ENCODE measurements at places on chromosomes 5 and 9.
A peak's percentile ranks its signal among the peaks of the same experiment; 100 is the strongest.

GRCh38 chr9:94464790-94465189 lies 90.1 kb upstream of the PCAT7 start:
- no peak for DNase-seq

DNA sequence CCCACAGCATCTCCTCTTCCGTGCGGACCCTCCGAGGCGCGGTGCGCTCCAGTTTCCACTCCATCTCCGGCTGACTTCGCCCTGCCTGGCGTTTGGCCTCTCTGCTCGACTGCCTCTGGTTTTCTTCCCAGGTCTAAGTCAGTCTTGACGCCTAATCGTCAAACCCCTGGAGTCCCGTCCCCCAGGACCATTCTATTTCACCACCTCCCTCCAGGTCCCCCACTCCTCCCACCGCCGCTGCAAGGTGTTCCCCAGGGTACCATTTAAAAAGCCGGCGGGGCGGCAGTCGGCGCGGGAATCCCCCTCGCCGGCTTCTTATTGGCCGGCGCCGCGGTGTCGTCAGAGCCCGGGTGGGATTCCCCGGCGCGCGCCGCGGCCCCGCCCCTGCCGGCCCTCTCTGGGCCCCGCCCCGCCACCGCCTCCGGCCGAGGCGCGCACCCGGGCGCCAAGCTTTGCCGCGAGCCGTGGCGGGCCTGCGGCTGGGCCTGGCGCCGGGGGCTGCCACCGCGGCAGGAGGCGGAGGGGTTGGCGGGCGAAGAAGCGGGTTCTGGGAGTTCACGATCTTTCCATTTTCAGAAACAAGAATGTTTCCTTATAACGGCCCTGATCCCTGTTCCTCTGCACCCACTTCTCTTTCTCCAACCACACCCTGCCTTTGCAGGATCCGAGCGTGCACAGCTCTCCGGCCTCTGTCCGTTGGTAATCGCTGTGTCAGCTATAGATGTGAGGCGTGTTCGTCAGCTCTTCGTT lies at the start of gene CDC20B:
Gene CDC20B (minus strand): TSS at position 241 of the 750 bp plus-strand sequence. CDS start 177 bp downstream, at position 64.
- peak; percentile 58 for DNase-seq

DNA sequence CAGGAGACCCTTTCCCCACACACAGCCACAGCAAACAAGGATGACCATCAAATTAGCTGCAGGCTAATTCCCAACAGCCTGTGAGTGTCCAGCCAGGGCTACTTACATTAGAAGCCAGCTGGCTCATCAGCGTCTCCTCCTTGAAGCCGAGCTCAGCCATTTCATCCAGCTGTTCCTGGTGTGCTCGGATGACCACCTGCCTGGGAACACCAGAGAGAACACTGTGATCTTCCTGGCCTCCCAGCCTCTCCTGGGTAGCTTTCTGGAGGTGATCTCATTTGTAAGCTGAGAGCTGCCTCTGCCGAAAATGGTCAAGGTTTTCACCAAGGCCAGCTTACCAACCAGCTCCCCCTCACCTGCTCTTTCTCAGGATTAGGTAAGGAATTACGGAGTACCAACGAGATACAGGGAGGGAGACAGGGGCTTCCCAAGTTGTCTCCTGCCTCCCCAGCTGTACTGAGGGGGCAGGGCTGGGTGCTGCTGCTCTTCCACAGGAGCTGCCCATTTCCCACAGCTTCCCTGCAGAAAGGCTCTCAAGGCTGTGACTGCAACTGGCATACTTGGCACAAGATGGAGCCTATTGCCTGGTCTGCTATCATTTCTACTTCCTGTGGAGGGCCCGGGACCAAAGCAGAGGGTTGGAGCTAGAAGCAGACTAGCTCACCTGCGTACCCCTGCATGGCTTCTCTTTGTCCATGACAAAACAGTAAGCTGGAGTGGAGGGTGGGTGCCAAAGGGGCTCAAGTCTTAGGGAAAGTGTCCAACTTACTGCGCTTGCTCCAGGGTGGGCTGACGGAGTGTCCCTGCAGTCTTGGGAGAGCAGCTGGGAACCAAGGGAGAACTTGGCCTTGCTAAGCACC lies 73.9 kb downstream of the KIF24 start:
- no peak for DNase-seq

- no peak for DNase-seq
Measured at GRCh38 chr5:20524991-20525529, 537.1 kb upstream of the CDH18 start.

DNA sequence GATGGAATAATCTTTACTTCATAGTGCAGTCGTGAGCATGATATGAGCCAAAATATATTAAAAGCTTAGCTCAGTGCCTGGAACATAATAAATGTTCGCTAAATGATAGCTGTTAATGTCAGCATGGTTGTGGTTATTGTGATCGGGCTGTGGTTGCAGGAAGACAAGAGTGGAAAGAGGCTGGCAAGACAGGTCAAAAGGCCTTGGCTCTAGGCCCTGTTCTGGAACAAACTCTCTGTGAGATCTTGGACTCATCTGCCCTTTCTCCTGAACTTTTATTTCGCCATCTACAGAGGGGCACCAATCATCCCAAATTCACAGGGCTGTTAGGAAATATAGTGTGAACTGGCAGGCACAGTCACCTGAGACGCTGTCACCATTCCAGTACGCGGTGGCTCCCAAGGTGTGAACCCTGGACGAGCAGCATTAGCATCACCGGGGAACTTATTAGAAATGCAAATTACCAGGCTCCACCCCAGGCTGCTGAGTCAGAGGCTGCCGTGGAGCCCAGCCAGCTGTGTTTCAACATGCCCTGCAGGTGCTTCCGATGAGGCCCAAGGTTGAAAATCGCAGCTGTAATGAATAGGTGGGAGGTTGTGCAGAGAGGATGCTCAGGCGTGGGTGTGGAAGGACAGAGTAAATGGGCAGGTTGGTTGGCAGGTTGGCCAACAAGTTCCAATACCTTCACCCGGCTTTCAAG lies 50.2 kb upstream of the SAP30L start:
- peak; percentile 34 for DNase-seq

DNA sequence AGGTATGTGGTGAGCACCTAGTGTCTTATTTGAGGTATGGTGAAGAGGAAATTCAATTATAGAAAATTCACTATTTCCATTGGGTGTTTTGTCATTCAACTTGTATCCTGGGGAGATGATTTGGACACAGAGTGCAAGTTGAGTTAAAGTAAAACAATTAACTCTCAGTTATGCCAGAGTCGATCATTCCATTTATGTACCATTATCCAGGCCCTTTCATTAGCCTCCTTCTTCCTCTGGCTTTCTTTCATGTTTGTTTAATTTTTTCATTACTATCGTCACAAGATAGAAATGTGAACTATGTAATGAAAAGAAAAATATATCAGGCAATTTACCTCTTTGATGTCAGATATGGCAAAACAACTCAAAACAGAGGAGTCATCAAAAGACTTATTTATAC lies 1347.2 kb upstream of the NUDT12 start:
- DNase-seq = no peak

DNA sequence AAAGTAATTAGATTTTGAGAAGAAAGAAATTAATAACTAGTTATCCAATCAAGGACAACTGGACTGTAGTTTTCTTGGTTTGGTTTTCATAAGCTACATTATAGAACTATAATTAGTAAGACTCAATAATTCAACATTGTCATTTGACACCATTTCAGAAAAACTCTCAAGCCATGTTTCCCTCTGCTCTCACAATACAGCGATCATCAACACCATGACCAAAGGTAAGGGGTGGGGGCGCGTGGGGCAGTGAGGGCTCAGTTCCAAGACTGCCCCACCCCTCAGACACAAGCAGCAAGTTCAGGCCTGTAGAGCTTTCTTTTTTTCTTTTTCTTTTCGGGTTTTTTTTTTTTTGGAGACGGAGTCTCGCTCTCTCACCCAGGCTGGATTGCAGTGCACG lies 6.4 kb downstream of the CMBL start:
- DNase-seq = peak; percentile 50

GRCh38 chr5:150196986-150197385 lies 7.1 kb downstream of the SLC6A7 start:
- DNase-seq = peak; percentile 18

- DNase-seq = no peak
Measured at GRCh38 chr5:6482735-6483134, 34.1 kb downstream of the UBE2QL1 start.

- DNase-seq = no peak
Measured at GRCh38 chr5:177448244-177448950, 1.8 kb downstream of the PRR7 start.

GRCh38 chr5:41356786-41357185 lies 143.5 kb upstream of the C6 start:
- no peak for DNase-seq
